ENCODE measurements at places on chromosomes 1 and 21.

DNA sequence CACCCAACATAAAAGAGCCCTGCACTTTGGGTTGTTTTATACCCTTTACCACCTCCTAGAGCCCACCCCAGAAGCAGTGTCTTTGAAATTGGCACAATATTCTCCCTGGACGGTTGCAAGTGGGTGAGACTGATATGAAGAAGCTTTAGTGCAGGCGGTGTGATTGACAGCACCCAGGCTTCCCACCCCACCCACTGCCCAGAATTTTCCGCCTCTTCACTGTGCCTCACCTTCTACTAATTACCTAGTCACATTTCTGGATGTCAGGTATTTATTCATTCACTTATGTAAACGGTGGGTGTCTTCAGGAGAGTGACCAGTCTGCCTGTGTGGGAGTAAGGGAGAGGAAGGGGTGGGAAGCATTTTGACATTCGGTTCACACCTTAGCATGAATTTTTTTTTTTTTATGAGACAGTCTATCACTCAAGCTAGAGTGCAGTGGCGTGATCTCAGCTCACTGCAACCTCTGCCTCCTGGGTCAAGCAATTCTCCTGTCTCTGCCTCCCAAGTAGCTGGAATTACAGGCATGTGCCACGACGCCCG lies 1.7 kb upstream of the FAM89A start:
- DNase-seq, result no peak

DNA sequence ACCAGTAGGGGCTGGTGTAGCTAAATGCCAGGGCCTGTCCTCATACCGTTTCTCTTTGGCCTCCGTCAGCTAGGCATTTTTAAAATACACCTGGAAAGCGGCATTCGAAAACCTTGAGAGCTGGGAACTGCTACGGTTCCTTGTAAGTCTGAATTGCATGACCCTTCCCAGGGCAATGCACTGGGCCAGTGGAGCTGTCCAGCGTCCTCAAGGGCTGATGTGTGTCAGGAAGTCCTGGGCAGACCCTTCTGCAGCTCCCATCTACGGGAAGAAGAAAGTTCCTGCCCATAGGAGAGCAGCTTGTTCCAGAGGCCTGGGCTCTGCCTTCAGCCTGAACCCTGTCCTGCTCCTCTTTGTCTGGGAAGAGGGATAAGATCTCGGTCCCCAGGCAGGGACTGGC lies 34.1 kb downstream of the UBASH3A start:
- no peak for DNase-seq

- DNase-seq, result peak; percentile 23
Measured at GRCh38 chr1:39825432-39825941, 36.8 kb upstream of the BMP8B start.

DNA sequence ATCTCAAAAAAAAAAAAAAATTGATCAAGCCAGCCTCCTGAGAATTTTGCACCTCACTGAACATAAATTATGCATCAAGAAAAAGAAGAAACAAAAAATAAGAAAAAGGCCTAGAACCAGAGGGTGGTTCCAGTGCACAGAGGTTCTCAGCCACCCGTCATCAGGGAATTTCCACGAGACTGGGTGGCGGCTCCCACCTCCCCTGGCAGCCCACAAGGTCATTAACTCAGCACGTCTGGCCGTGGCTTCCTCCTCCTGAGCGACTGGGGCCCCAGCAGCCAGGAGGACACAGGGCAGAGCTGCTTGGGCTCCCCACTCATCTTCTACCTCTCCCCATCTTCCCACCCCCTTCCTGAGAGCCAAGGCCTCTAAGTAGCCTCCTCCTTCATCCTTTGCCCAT lies 15.7 kb upstream of the TMEM51 start:
- DNase-seq, result no peak

- DNase-seq, result no peak
Measured at GRCh38 chr1:56901716-56902115, 47.1 kb downstream of the C8A start.

GRCh38 chr1:162822391-162823200 lies 32.1 kb downstream of the HSD17B7 start:
- peak; percentile 5 for DNase-seq

DNA sequence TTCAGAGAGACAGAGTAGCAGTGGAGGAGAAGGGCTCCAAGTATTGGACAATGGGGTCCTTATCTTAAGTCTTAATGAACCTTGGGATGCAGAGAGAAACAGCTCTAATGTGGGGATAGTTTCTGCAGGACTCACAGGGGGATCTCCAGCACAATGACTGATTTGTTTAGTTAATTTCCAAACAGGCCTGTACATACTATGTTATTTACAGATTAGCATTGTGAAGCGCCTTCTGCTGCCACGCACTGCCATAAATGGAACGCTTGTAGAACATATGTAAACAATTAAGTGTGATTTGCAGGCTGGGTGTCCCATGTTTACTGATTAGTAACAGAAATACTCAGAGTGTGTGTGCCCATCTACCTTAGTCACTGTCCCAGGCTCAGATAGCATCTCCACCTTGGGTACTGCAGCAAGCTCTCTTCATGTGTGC lies 56.1 kb downstream of the NTPCR start:
- DNase-seq, result no peak

- no peak for DNase-seq
Measured at GRCh38 chr1:177857285-177857684, 112.6 kb downstream of the SEC16B start.

GRCh38 chr1:182990413-182991144 lies 32.6 kb upstream of the LAMC1 start:
- DNase-seq, result no peak

DNA sequence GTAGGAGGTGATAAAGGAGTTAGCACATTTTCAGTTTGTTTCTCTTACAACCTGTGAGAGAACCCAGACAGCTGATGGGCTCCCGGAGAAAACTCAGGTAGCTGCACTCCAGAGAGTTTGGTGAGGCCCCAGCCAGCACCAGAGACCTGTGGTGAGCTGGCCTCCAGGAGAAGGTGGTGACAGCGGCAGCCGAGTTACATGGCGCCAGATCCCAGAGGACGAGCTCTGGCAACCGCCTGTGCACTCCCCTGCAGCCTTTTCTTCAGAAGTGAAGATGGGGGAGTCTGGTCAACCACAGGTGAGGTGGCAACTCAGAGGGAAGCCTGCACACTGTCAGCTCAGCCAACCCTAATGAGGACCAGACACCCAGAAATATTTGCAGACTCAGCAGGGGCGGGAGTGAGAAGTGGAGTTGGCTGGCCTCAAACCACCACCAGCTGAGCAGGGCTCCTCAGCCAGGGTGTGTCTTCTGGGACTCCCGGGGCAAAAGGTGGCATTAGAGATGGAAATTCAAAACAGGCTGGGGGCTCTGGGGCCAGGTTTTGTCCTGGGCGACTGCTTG lies 209.7 kb downstream of the SETD4 start:
- no peak for DNase-seq

DNA sequence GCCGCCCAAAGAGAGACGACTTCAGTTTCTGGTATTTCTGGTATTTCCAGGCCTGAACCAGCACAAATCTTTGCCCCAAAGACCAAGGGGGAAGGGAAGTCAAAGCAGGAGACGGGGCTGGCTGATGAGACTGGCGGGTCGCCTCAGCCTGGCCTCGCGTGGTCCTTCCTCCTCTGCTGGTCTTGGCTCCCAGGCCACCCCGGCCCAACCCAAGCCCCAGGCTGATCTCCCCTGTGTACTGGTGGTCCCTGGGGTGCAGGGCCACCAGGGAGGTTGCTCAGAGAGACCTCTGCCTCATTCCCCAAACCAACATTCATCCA lies 19.9 kb downstream of the WNT4 start:
- no peak for DNase-seq

DNA sequence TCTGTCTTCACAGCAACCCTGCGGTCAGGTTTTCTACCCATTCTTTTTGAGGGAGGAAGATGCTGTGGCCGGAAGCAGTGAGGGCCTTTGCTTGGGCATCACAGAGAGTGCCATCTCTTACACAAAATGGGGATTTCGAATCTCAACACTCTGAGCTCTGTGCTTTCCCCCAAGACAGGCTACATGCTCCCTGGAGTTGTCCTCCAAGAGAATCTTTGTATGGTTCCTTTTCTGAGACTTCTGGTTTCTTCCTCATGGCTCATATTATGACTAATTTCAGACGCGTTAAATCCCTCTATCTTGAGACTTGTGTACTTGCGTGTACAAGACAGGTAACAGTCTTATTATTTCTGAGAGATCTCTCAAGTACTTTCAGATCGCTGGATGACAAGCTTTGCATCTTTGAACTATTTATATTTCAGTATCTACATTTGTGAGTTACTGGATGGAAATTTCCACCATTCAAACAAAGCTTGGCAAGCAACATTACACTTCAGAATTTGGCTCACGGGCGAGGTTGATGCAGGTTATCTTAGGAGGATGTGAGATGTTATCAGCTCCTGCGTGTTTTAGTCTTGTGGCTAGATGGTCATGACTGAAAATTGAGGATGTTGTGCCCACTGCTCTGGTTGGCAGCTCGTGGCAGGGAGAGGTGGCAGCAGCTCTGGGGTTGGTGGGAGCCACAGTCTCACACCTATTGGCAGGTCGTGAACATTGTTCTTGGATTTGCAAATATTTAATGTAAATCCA lies 19.4 kb downstream of the ABCG1 start:
- no peak for DNase-seq

GRCh38 chr1:60073605-60074278 lies at the start of gene C1orf87:
Gene C1orf87, minus strand, starts transcription at chr1:60073770. Its CDS starts 1,127 bp downstream, at chr1:60072643.
- no peak for DNase-seq

GRCh38 chr1:226677027-226678020 lies 61.8 kb downstream of the ITPKB start:
- DNase-seq, result peak; percentile 72

GRCh38 chr1:37553598-37553926 lies 531 bp downstream of the SNIP1 start:
- DNase-seq, result no peak

DNA sequence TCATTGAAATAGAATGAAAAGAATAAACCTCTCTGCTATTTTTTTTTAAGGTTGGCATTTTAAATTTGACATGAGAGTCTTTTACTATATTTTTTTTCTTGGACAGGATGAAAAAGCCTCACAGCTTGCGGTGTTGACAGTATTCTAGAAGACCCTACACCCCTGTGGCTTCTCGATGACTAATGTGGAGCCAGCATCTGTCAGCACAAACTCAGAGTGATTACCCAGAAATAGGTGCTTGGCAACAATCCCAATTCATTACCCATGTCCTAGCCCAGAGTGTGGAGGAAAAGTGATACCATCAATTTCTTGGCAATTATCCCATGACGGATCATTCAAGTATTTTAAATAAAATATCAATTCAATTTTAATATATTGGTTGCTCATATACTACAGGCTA lies 186.8 kb upstream of the MAP1LC3C start:
- no peak for DNase-seq

GRCh38 chr1:220182656-220183055 lies 88.7 kb downstream of the IARS2 start:
- DNase-seq, result no peak

GRCh38 chr1:236343246-236343870 lies 50.7 kb upstream of the EDARADD start:
- DNase-seq, result no peak

DNA sequence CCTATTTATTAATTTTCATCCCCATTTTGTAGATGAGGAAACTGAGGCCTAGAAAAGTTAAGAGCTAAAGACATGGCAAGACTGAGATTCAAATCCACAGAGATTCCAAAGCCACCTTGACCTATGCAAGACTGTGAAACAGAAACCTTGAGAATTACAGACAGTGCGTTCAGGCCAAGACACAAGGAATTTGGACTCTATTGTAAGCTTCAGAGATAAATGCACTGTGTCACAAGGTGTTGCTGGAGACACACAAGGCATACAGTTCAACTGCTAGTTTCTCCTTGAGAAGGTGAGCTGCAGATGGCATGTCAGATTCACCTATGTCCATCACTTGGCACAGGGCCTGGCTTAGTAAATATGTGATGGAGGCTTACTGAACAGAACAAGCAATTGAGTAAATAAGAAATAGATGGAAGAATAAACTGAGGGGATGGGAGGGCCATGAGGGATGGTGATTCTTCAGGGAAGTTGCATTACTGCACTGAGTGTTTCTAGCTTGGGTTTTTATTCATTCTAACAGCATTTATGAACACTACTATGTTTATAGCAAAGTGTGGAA lies 215.0 kb downstream of the DAB1 start:
- no peak for DNase-seq

DNA sequence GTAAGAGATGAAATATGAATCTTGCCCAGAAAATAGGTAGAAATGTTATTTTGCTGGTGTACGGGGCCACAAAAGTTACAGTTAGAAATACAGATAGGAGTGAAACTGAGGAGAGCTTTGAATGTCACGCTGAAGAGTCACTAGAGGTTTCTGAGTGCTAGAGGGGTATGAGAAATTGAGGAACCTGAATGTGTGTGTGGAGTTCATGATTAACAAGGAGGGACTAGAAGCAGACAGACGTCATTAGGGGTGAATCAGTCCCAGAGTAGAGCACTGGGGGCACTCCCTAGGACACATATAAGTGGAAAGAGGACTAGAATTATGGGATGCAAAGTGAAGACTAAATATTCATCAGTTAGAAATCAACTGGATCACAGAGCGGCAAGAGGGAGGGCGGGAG lies 188.9 kb upstream of the MAP1LC3C start:
- DNase-seq, result no peak

- DNase-seq, result no peak
Measured at GRCh38 chr1:46652321-46653100, 15.7 kb downstream of the ATPAF1 start.

GRCh38 chr1:58893257-58893869 lies 109.5 kb upstream of the JUN start:
- DNase-seq, result no peak

- DNase-seq, result no peak
Measured at GRCh38 chr1:42861014-42861399, 14.6 kb downstream of the ZNF691 start.

DNA sequence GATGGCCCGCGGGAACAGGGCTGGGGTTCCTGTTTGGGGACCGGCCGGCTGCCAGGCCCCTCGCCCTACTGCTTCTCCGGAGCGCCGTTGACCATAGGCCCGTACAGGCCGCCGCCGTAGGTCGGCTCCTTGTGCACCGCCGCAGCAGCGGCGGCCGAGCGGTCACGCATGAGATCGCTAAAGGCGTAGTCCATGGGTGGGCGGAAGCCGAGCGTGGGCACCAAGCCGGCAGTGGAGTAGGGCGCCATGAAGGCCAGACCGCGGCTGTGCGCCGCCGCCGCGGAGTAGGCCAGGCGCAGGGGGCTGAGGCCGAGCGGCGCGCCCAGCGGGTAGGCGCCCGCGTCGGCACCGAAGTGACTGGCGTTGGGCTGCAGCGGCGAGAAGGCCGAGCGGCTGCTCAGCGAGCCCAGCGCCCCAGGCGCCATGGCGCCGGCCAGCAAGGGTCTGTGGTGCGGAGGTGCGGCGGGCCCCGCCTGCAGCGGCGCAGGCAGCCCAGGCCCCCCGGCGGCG lies 4.6 kb downstream of the DMRTA2 start:
- DNase-seq, result no peak

DNA sequence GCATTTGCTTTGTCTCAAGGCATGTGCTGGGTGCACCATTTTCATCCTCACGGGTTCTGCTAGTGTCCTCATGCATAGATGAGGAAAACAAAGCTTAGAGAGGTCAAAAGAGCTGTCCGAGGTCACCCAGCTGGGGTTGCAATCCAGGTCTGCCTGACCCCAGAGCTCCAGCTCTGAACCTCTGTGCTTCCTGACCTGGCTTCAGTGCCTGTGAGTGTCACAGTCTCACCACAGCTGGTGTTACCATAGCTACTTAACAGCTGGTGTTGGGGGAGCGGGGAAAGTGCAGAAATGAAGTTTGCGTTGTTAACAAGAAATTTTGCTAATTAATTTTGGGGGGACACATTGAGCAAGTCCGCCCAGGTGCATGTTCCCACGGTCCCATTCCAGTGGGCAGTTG lies 328.5 kb downstream of the KIF26B start:
- DNase-seq, result no peak
